ENCODE measurements at places on chromosomes 5 and 9.

GRCh38 chr5:137195483-137195882, 303.6 kb downstream of the SPOCK1 start:
- no peak for DNase-seq

GRCh38 chr5:88769165-88769564, 113.8 kb downstream of the MEF2C start:
- no peak for DNase-seq

GRCh38 chr5:73983644-73984043, 357.6 kb downstream of the ARHGEF28 start:
- DNase-seq: no peak

- no peak for DNase-seq
Measured at GRCh38 chr9:9730174-9730573, 882.6 kb downstream of the PTPRD start.

DNA sequence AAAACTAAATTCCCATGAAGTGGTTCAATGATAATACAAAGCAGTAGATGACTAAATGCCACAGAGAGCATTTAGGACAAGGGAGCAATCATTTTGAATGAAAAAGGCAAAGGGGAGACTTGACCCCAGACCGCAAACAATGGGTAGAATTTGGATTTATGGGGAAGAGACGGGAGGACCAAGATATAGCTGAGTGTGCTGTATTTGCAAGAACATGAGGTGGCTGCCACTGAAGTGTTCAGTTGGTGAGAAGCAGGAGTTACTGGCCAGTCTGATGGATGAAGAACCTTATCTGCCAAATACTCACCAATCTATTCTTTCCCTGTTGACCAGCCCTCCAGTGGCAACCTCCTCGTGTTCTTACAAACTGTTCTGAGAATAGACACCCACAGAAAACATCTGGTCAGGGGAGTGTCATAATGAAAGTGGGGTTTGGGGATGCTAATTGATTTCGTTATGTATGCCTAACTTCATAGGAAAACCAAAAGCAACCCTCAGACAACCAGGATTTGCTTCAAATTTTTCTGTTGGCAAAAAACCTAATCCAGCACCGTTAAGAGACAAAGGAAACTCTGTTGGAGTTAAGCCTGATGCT, 19.8 kb downstream of the TDRD7 start:
- DNase-seq: no peak

DNA sequence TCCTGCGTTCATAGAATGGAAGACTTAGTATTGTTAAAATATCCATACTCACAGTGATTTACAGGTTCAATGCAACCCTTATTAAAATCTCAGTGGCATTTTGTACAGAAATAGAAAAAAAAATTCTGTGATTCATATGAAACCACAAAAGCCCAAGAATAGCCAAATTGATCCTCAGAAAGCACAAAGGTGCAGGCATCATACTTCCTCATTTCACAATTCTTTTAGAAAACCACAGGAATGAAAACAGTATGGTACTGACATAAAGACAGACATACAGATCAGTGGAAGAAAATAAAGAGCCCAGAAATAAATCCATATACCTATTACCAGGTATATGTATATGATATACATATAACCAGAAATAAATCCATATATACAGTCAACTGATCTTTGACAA, 86.8 kb upstream of the MEGF10 start:
- DNase-seq: no peak

DNA sequence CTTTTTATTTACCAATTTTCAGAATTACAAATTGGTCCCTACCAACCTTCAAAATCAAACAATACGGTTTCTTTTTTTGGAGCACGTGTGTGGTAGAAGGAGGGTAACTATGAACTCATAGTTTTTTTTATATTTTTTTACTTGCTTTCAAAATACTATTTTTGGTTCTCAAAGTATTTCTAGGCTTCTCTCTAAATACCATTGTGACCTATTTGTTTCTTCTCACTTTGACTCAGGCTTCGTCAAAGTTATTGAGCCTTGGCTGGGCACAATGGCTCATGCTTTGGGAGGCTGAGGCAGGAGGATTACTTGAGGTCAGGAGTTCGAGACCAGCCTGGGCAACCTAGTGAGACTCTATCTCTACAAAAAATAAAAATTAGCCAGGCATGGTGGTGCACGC, 11.6 kb upstream of the KIF27 start:
- no peak for DNase-seq

GRCh38 chr5:14265570-14265969, 122.4 kb downstream of the TRIO start:
- no peak for DNase-seq

DNA sequence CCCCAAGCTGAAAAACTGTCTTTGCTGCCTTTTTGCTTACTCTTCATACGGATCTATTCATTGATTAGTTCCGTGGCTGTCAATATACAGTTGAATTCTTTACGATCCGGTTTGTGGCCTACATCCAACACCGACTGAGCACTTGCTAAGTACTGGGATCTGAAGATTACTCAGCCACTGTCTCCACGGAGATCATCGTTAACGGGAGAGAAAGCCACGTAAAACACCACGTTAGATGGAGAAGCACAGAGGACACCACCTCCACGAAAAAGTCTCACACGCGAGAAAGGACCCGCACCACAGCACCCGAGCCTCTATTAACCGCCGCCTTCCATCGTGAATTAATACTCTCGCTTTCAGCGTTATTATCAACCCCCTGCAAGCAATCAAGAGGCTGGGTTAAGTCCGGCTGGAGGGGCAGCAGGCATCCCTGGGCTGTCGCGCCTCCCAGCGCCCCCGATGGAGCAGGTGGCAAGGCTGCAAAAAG, 650 bp downstream of the ELP1 start:
- DNase-seq: no peak

DNA sequence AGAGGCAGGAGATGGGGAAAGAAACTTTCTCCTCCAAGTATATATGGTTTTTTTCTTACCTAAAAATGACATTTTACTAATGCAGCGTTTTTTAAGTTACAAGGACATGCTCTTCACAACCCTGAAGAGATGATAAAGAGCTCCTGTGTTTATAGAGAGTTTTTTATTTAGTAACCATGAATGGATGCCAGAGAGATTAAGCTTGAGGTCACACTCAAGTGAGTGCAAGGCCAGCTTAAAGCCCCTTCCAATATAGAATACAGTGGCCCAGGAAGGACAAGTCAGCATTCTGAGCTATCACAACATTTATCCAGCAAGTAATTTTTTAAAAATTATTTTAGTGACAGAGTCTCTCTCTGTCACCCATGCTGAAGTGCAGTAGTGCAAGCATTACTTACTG, 6.7 kb upstream of the HAVCR2 start:
- no peak for DNase-seq

GRCh38 chr5:174457141-174457678, 267.2 kb upstream of the MSX2 start:
- no peak for DNase-seq

DNA sequence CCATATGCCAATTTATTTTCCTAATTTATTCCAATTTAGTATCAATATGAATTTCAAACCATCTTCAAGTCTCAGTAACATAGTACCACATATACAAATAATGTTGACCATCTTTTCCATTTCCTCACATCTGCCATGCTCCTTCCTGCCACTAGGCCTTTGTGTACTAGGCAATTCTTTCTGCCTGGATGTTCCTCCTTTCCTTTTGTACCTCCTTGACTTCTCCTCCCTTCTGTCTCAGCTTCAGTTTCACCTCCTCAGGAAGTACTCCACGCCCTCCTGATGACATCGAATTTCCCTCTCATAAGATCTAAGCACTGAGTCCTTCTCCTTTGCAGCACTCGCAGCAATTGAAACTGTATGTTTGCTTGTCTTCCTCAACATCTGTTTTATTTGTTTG, 53.9 kb downstream of the MEF2C start:
- DNase-seq: no peak

DNA sequence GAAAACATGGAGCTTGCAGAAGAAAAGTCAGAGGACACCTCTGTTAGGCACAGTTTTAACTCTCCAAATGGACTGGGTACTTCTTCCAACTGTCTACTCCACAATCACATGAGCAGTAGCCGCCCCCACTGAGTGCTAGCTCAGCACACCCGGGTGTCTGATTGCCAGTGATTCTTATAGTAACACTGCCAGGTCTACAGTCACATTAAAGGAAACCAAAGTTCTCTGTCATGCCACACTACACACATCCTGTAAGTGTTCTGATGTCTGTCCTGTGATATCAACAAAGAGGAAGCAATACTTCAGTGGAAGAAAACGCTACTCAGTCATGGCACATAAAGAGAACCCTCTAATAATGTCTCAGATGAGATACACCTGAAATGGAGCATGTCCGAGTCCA, at the start of gene HAVCR2:
Gene HAVCR2 (minus strand): TSS at position 69 of the 400 bp plus-strand sequence. CDS start 61 bp downstream, at position 8.
- DNase-seq: no peak

DNA sequence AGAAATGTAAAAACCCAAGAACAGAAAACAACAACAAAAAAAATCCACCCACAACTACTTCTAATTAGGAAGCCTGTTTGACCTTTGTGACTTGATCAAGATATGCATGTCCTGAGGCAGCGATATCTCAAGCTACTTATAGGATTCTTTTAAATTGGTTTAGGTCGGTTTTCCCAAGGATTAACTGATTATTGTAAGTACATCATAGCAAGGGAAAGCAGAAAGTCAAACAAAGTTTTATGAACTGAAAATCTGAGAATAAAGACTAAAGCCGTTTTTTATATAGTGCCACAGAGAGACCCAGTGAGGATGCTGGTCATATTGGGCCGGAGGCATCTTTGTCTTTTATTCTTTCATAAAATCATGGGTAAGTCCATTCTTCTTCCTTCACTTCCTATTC, 72.0 kb downstream of the CD180 start:
- no peak for DNase-seq

DNA sequence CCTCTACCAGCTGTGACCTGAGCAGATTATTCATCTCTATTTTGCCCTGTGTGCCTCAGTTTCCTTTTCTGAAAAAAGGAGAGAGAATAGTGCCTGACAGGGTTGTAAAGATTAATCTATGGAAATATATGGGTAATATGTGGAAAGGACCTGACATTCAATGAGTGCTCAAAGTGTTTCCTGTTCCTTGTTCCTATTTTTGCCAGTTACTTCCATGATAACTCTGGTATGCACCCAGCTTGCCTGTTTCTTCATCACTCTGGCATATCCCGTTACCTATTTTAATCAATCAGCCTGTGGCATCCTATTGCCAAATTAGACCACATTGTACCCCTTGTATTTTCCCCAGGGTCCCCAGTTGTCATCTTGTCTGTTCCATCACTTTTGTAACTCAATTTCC, 3.6 kb upstream of the ARAP3 start:
- DNase-seq: no peak

GRCh38 chr9:92679413-92680165, 9.7 kb upstream of the IPPK start:
- no peak for DNase-seq

- DNase-seq: no peak
Measured at GRCh38 chr9:75491533-75491932, 398.9 kb upstream of the PCSK5 start.

DNA sequence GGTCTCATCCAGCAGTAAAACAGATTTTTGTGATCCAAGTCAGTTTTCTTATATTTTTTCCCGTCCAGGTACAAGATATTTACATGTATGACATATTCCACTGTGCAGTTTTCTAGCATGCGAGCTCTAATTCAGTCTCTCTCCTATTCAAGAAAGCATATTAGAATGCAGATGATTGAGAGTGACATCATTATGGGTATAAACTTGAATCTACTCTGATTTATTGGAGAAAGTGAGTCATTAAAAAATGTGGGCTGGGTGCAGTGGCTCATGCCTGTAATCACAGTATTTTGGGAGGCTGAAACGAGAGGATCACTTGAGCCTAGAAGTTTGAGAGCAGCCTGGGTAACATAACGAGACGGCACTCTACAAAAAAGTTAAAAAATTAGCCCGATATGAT, 6.2 kb downstream of the FER start:
- no peak for DNase-seq

- DNase-seq: no peak
Measured at GRCh38 chr9:131845305-131846298, 105.7 kb upstream of the RAPGEF1 start.

- DNase-seq: no peak
Measured at GRCh38 chr9:16145196-16145950, 592.5 kb downstream of the CCDC171 start.

GRCh38 chr9:77024776-77025545, 5.5 kb downstream of the FOXB2 start:
- DNase-seq: no peak

- no peak for DNase-seq
Measured at GRCh38 chr5:113000466-113000865, 23.9 kb downstream of the DCP2 start.

- DNase-seq: no peak
Measured at GRCh38 chr5:175884214-175884613, 12.8 kb downstream of the CPLX2 start.

- peak; percentile 58 for DNase-seq
Measured at GRCh38 chr9:112844771-112845542, 45.7 kb downstream of the SLC46A2 start.

GRCh38 chr5:2742921-2743679, 8.4 kb downstream of the IRX2 start:
- DNase-seq: no peak

GRCh38 chr5:31731710-31732301, 92.9 kb downstream of the PDZD2 start:
- no peak for DNase-seq

DNA sequence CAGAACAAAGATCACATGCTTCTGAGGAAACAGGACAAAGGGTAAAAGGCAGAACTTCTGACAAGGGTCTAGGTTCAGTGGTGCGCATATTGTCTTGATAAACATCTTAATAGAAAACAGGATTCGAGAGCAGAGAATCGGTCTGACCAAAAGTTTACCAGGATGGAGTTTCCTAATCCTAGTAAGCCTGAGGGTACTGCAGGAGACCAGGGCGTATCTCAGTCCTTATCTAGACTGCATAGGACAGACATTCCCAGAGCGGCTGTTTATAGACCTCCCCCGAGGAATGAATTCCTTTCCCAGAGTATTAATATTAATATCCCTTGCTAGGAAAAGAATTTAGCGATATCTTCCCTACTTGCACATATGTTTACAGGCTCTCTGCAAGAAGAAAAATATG, 32.4 kb upstream of the TNFSF8 start:
- DNase-seq: no peak

DNA sequence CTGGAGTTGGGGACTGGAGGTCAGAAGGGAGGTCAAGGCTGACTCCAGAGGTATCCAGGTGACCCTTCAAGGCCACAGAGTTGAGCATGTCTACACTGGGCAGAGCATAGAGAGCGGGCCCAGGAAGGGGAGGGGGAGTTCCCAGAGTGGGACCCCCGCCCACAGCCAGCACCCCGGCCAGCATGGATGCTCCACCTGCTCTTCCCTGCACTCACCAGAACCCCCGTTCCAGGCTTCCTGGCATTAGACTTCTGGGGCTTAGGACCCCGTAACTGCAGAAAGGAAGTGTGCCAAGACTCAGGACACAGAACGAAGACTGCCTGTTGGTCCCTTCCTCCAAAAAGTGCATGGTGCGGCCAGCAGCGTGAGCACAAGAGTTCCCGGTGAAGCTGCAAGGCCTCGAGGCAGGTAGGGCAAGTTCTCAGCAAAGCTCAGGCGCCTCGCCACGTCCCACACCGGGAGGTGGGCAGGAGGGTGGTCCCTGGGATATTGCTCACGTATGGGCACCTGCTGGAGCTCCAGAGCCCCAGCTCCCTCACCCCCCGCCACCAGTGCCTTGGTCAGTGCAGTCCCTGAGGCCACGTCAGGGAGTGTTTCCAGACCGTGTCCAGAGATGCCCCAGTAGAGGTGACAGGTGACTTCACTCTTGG, 13.8 kb downstream of the ABO start:
- no peak for DNase-seq

- DNase-seq: no peak
Measured at GRCh38 chr5:66795682-66796081, 199.5 kb downstream of the MAST4 start.

- no peak for DNase-seq
Measured at GRCh38 chr5:111111956-111112355, 19.8 kb downstream of the WDR36 start.

Measured in activated CD8-positive, alpha-beta memory T cell treated with anti-CD3 and anti-CD28 coated beads for 48 hours (primary cell).